ENCODE measurements at places on chromosomes 6 and 20.
A peak's percentile ranks its signal among the peaks of the same experiment; 100 is the strongest.

DNA sequence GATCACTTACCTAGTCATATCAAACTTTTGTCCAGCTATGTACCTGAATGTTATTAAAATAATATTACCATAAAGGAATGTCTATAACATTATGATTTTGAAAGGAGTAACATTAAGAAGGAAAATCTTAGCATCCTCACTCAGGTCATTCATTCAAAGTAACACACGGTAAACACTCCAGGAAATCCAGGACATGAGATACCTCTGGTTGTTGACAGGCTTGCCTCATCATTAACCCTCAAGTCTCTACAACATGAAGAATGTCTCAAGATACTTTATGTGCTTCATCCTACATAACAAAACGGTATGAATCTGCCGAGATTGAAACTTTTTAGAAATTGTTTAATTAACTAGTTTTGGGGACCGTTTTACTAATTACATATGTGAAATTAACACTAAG lies 690 bp upstream of the FILIP1 start:
- DNase-seq, result no peak

- DNase-seq, result no peak
Measured at GRCh38 chr6:117559299-117559698, 43.0 kb downstream of the GOPC start.

DNA sequence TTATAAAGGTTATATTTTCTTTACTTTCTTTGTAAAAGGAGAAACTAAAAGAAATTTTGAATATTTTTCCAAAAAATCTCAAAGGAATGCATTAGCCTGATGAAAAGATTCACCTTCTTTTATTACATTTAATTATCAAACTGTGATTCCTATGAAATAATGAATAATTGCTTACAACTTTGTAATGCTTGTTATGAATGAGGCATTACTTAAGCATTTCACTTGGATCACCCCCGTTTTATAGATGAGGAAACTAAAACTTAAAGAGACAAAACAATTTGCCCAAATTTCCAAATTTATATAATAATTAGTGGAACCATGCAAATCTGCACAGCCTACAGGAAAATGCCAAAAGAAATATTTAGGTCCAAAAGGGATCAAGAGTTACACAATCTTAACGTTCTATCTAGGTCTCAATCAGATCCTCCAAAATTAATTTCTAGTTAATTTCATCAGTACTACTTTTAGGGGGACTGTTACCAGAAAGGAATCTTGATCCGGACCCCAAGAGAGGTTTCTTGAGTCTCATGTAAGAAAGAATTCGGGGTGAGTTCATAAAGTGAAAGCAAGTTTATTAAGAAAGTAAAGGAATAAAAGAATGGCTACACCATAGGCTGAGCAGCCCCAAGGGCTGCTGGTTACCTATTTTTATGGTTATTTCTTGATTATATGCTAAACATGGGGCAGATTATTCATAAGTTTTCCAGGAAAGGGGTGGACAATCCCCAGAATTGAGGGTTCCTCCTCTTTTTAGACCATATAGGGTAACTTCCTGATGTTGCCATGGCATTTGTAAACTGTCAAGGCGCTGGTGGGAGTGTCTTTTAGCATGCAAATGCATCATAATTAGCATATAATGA lies 288.0 kb downstream of the ADGB start:
- no peak for DNase-seq

GRCh38 chr20:63006540-63007359 lies at the start of gene BHLHE23:
Gene BHLHE23 (minus strand): TSS chr20:63006964. CDS start chr20:63006774, 190 bp downstream.
- no peak for DNase-seq

DNA sequence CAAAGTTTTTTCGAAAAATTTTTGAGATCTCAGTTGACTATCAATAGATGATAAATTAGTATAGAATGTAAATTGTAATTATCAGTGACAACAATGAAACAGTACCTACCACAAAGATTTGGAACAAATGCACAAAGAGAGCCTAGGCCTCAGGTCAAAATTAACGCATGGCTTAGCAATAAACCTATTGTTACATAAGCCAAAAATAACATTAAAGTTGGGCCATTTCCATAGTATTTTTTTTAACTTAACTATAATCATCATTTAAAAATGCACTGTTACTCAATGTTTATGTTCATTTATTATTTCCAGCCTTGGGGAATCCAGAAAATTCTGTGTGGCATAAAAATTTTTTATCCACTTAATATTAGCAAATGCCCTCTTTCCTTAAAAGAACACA lies 117.0 kb downstream of the EPB41L2 start:
- DNase-seq, result peak; percentile 17

DNA sequence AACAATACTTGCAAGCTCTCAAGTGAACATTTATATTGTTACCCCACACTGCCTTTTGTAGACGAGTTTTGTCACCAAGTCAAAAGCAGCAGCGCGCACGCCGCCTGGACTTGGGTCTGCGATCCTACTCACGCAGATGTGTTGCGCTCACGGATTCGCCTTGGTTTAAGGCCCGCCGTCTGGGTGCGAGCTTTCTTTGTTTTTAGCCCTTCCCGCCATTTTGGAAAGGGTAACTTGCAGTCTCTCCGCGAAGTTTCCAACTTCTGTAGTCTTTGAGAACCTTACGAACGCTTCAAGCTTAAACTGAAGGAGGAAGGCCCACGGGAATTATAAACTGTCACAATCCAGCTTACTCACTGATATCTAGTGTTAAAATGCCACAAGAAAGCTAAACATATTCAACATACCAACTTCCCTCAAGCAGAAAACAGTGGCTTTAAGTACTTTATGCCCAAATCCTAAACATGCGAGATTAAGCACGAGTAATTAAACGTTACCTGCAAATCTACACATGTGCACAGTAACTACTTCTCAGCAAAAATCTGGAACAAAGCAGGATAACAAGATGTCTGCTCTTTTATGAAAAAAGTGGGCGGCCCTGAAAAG lies 80.4 kb upstream of the BTN3A2 start:
- DNase-seq, result no peak

DNA sequence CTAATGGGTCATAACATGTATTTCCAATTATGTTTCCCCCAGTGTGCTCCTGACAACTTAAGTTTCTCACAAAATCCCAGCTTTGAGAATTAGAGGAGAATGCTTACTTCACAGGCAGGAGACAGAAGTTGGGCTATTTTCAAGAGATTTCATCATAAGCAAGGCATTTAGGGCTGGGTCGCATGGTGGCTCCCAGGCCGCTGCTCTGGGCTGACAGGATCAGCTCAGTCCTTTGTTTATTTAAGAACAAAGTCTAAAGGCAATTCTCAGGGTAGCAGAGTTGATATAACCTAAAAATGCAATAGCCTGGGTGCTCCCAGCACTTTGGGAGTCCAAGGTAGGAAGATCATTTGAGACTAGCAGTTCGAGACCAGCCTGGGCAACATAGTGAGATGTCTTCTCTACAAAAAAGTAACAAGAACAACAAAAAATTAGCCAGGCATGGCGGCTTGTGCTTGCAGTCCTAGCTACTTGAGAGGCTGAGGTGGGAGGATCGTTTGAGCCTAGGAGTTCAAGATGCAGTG lies 10.9 kb downstream of the FOXQ1 start:
- no peak for DNase-seq

Data from fibroblast of skin of left quadriceps (primary cell).